ENCODE measurements at places on chromosomes 6 and 20.

DNA sequence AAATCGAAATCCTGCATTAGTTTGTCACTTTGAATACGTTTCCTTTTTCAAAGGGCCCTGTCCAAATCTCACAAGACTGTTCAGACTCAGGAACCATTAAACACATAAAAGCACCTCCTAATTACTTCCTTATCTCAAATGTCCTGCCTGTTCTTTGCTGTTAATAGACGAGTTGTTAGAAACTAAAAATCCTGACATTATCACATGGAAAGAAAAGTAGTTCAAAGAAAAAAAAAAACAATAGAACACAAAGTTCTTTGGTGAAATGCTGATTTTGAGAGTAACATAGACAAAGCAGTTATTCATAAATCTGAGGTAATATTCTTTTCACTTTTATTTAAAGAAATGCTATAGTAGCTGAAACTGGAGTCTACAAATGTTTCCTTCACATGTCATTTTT lies 12.1 kb upstream of the TAB2 start:
- no peak for DNase-seq

GRCh38 chr20:50821994-50822393 lies 27.1 kb downstream of the BCAS4 start:
- DNase-seq = no peak

DNA sequence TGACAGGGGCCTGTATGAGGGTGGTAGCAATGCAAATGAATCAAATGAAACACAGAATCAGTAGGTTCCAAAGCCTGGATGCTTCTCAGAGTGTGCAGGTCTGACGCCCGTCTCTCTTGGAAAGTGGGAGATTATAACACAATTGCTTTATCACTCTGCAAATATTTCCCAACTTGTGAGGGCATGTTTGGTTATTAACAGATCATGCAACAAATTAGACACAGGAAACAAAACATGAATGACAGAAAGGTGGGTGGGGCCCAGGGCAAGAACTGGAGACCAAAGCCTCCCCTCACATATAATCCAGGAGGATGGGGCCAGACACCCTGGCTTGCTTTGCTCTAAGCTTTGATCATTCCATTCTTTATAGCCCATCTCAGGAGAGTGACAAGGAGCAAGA lies 108.6 kb upstream of the MRPS10 start:
- no peak for DNase-seq

GRCh38 chr6:86969573-86969972 lies 32.2 kb downstream of the HTR1E start:
- no peak for DNase-seq

GRCh38 chr6:144346719-144347447 lies 61.7 kb downstream of the UTRN start:
- no peak for DNase-seq

- no peak for DNase-seq
Observed at GRCh38 chr6:151493161-151493803, 535 bp upstream of the CCDC170 start.

DNA sequence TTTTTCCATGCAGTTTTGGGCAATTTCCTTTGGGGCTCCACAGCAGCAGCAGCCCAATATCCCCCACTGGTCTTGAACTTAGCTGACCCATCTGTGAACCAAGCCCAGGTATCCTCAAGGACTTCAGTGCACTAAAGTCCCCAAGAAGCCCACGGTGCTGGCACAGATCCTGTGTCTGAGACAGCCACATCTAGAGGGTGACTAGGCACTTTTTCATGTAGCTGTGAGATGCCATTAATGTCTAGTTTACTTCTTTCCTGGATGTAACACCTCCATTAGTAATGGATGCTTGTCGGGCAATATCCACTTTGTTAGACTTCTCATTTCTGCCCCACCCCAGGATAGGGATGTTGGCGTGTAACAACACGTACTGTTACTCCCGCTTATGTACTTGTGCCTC lies 176.2 kb upstream of the PROKR2 start:
- DNase-seq = no peak

GRCh38 chr20:52003415-52003814 lies 188.2 kb downstream of the ZFP64 start:
- DNase-seq = no peak

- DNase-seq = no peak
Observed at GRCh38 chr20:53611449-53611894, 17.8 kb upstream of the ZNF217 start.

DNA sequence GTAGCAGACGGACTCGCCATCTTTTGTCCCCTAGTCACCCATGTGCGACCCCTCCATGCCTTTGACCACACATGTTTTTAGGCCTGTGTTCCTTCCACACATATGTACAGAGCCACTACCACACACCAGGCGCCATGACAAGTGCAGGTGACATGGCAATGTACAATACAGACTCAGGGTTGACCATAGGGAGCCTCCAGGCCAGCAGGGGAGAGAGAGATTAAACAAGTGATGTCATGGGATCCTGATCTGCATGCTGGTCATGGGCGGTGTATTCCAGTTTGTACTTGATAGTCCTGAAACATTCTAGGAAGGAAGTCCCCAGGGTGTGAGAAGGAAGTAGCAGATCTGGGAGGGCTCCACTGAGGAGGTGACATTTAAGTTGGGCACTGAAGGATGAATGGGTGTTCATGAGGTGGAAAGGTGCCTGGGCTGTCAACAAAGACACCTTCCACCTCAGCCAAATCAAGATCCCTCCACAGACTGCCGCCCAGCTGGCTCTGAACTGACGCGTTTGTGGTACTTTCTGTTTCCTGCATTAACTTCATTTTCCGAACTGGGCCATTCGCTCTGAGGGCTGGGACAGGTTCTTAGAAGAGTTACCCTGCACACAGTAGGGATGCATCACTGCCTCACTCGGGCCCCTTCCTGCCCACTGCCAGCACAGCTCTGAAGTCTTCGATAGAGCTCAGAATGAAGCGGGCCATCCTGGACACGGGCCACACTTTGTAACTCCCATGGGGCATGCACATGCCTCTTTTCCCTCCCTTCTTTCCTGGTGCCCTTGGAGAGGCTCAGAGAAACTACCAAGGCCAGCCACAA lies 94.0 kb downstream of the NOL4L start:
- DNase-seq = no peak

DNA sequence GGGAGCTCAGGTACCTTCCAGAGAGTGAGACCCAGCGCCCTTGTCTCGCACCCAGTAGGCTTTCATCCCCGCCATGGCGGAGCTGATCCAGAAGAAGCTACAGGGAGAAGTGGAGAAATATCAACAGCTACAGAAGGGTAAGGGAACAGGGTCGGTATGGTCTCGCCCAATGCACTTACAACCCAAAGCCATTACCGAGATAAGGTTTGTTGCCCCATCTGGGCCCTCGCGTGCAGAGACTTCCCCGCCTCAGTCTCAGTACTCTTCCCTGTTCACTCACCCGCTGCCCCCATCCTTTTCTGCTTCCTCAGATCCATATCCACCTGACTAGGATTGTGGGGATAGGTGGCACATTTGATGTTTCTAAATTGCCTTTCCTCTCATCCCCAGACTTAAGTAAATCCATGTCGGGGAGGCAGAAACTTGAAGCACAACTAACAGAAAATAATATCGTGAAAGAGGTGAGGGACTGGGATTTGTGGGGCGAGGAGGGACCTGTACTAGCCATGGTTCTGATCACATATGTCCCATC lies 449 bp downstream of the PFDN6 start:
- DNase-seq = no peak

Data from WERI-Rb-1 (cell line).